ENCODE measurements at places on chromosomes 11 and 22.
A peak's percentile ranks its signal among the peaks of the same experiment; 100 is the strongest.

GRCh38 chr11:67505605-67506396, 638 bp upstream of the PITPNM1 start:
- peak; percentile 92 for DNase-seq

GRCh38 chr11:65415499-65416340, 6.9 kb upstream of the NEAT1 start:
- no peak for DNase-seq

GRCh38 chr11:61868571-61869428, 22.5 kb downstream of the FADS3 start:
- no peak for DNase-seq

GRCh38 chr11:22930816-22931594, 70.7 kb upstream of the CCDC179 start:
- DNase-seq: no peak

GRCh38 chr11:3954448-3955298, 99.2 kb downstream of the STIM1 start:
- no peak for DNase-seq

DNA sequence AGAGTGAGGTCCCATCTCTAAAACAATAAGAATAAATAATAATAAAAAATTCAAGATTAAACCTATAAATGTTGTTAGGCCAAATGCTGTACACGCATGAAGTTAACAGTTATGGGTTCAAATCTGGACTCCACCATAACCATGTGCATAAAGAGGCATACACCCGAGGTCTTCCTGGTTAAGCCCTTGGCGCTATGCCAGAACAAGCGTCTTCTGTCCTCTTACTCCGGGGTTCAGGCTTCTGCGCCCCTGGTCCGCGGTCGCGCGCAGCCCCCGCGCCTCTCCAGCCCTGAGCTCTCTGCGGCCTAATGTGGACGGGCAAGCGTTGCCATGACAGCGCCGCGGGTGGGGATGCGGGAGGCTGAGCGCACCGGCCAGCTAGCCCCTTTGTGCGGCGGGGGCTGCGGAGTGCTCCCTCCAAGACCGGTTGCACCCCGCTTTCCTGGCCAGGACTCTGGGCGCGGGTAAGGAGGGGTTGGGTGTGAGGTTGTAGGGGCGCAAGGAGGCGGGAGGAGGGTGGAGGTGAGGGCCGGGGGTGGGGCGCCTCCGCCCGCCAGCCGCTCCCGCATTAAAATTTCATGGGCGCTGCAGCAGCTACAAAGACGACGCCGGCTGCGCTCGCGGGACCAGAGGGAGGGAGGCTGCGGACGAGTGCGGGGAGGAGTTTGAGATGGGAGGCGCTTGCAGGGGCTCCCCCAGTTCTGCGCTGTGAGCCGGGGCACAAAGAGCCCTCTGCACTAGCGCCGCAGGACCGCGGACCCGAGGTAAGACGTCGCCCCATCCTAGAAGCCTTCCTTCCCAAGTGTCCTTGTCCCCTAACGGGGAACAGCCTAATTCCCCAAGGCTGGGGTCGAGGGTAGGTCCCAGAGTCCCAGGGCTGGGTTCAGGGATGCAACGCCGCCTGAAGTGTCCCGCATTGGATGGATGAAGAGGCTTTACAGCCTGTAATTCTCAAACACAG, at the start of gene MIAT:
Gene MIAT, plus strand, starts transcription at position 698 of the 961 bp plus-strand sequence.
- peak; percentile 88 for DNase-seq

- no peak for DNase-seq
Measured at GRCh38 chr11:1337647-1338007, 28.2 kb upstream of the TOLLIP start.

DNA sequence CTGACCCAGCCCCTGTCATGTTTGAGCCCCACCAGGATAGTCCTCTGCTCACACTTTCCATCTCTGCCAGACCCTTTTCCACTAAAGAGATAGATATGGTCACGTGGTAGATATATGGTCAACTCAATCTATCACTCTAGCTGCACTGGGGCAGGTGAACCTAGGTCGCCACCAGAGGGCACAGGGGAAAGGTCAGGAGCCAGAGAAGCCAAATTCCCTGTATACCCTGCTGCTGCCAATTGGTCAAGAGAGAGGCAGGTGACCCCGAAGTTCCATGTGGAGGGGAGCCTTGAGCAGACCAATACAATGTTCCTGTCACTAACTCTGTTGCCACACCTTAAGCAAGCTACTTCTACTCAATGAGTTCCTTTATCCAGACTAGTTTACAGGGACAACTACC, 101.1 kb upstream of the GALNT18 start:
- no peak for DNase-seq

- no peak for DNase-seq
Measured at GRCh38 chr22:45969414-45969799, 7.6 kb downstream of the WNT7B start.

- no peak for DNase-seq
Measured at GRCh38 chr11:120079750-120080610, 57.9 kb downstream of the TRIM29 start.

GRCh38 chr11:97225794-97226193, 836.0 kb downstream of the JRKL start:
- no peak for DNase-seq

DNA sequence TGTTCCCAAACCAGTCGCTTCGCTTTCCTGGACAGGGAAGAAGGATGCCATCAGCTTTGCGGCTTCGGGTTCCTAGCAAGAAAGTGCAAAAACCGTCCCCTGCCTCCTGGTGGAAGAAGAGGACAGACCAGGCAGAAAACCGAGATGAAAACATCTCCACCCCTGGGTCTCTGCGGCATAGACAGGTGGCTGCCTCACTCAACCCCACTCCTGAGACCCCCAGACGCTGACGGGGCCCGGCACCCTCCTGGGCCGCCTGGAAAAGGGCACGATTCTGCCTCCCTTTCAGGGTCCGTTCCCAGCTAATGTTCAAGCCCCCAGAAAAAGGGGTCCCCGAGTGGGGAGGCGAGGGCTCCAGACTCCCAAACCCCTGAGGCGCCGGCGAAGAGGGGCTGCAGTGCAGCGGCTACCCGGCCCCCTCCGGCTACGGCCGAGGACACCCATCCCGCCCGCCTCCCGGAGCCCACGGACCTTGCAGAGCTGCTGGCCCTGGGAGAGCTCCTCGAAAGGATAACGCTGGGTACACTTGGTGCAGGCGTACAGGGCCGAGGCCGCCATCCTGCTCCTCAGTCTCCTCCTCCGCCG, 569 bp downstream of the FAM76B start:
- peak; percentile 61 for DNase-seq

- DNase-seq: no peak
Measured at GRCh38 chr11:46698597-46698996, 1.8 kb downstream of the ARHGAP1 start.

GRCh38 chr22:47572443-47572842, 810.0 kb downstream of the TBC1D22A start:
- no peak for DNase-seq

DNA sequence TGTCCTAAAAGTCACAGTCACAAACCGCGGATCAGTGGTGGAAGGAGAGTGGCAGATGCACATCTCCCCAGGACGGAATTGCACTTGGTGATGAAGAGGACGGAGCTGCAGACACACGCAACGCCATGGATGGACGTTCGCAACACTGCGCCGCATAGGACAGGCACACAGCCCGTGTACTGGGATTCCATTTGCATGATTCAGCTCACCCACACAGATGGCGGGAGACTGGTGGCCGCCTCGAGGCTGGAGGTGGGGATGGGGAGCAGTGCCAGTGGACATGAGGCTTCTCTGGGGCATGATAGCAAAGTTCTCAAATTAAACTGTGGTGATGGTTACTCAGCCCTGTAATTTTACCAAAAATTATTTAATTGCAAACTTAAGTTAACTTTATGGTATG, 37.4 kb downstream of the DUSP8 start:
- no peak for DNase-seq

DNA sequence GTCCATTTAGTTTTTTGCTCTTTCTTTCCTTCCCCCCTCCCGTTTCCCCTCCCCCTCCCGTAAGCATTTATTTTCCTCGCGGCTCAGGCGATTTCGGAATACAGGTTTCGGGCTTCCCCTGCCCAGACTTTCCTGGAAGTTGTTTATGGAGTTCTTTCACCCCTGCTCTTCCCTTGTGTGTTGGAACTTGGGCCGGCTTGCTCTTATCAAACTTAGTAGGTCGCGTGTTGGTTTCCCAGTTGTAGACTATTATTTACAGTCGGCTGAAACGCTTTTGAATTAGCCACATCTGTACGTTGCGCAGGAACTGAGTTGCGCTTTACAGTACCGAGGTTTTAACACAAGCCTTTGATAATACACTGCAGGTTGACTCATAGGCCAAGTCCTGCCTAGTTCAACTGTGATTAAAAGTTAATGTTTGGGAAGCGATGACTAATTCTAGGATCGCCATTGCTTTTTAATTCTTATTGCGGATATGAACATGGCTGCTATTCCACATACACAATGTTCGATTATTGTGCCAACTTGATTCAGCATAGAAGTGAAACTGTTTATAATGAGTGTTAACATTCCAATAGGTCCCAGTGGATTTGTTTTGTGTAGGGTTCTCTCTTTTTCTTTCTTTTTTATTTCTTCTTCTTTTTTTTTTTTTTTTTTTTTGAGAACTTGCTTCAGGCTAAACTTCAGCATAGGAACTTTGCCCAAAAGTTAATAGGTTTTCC, 1.7 kb downstream of the YAP1 start:
- DNase-seq: peak; percentile 33

- no peak for DNase-seq
Measured at GRCh38 chr11:7031471-7031871, 11.2 kb downstream of the NLRP14 start.

- no peak for DNase-seq
Measured at GRCh38 chr11:3616721-3617460, 24.9 kb downstream of the ART5 start.

DNA sequence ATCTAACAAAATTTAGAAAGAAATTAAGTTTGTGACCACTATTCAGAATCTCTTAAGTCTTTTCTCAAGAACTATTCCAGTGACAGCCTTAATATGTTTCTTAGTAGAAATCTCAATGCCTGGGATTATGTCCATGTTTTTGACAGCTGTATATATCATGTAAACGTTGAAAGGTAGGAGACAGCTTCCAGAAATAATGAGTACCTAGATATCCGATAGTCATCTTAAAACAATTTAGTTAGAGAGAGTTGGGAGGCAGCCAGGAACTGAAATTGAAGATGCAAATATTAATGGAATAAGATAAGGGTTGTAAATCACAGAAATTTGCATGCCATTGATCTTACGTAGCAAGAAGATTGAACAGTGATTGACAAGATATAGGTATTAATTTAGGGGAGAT, 955.2 kb downstream of the JRKL start:
- no peak for DNase-seq

GRCh38 chr11:47605921-47606320, 11.7 kb upstream of the C1QTNF4 start:
- no peak for DNase-seq

GRCh38 chr11:94928117-94928990, 45.0 kb downstream of the CWC15 start:
- DNase-seq: no peak
